AG09309 (cell line): ENCODE measurements at places on chromosomes 11 and 22.

GRCh38 chr11:118691926-118692830 is 12.7 kb upstream of the TREH start:
- no peak for DNase-seq

- DNase-seq, result peak; percentile 40
Measured at GRCh38 chr11:59174664-59175033, 2.7 kb downstream of the DTX4 start.

DNA sequence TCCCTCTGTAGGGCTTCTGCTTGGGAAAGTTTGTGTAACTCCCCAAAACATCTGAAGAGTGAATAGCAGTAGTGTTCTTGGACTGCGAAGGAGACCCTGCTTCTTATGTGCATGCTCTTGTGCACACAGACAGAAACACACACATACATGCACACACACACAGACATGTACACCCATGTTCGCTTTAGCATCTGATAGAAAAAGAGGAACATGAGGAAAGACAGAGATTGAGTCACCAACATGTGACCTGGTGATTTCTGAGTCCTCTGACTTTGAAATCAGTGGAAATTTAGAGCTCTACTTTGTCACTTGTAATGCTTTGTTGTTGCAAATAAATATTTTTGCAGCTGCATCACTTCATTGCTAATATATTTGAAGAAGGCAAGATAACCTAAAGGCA is 23.8 kb downstream of the CD44 start:
- no peak for DNase-seq

GRCh38 chr11:804599-804964 is 449 bp downstream of the PIDD1 start:
- no peak for DNase-seq

DNA sequence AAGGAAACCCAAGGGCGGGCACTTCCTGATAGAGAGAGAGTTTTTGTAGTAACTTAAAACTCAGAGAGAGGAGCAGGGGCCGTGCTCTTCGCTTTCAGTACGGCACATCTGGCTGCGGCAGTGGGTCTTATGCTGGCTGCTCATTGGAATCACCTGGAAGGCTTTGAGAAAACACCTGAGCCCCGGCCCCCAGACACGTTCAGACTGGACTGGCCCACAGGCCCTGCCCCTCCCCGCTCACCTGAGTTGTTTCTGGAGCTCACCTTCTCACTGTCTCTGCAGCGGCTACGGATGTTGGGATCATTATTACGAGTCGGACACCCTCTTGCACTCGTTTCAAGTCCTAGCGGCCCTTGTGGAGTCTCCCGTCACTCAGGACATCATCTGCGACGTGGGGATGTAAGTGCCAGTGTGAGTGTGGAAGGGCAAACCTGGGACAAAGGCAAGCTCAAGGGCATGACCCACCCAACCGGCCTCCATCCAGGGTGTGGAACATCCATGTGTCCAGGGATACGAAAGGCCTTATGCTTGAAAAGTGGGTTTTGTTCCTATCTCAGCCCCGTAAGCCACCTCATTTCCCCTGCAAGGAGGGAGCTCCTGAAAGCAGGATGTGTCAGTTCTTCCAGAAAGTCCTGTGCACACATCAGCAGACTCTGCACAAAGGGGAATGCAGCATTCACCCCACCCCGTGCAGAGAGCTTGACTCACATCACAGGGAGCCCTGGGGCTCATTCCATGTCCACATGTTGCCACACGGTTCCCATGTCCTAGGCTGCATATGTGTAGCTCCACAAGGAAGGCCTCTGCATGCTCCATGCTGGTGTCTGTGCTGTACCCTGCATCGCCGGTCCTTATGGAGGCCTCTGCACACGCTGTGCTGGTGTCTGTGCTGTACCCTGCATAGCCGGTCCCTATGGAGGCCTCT is 5.4 kb downstream of the NADSYN1 start:
- DNase-seq, result no peak

DNA sequence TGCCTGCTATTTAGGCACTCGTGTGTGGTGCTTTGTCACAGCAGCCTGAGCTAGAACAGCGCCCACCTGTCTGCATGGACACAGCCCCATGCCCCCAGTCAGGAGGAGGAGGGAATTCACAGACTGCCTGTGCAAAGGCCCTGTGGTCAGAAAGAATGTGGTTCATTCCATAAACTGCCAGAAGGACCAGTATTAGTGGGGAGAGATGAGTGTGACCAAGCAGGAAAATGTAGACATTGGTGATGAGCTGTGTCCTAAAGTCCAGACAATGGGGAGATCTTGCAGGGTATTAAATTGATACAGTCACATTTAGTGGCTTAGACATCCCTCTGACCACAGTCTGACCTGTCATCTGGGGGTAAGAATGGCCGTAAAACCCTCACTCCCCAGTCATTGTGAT is 83.7 kb upstream of the LINC01488 start:
- DNase-seq, result no peak

GRCh38 chr11:17781221-17781620 is 46.6 kb downstream of the KCNC1 start:
- DNase-seq, result no peak

- no peak for DNase-seq
Measured at GRCh38 chr11:59791639-59792038, 18.9 kb downstream of the MRPL16 start.

GRCh38 chr22:38481162-38481870 is 13.4 kb downstream of the KDELR3 start:
- no peak for DNase-seq

DNA sequence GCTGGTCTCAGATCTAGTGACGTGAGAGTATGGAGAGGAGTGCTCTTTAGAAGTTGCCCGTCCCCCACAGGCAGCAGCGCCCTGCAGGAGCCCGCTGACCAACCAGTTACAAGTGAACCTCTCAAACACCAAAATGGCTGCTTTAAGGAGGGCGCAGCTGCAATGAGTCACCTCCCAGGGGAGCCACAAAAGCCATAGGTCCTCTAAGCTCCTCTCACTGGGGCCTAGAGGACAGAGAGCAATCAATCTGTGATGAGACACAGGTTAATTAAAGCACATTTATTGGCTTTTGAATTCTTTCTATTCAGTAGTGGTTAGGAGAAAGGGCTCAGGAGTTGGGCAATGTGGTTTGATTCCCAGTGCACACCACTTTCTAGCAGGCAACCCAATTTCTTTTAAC is 15.5 kb upstream of the RAPSN start:
- no peak for DNase-seq

- no peak for DNase-seq
Measured at GRCh38 chr11:120894202-120894985, 129.5 kb upstream of the TBCEL start.
